Stimulated activated CD4-positive, alpha-beta T cell treated with anti-CD3 and anti-CD28 coated beads, Interleukin-12 subunit alpha, Interleukin-12 subunit beta, amount 100 ng/mL, for 48 hours (primary cell): ENCODE measurements at places on chromosomes 3 and 15.

DNA sequence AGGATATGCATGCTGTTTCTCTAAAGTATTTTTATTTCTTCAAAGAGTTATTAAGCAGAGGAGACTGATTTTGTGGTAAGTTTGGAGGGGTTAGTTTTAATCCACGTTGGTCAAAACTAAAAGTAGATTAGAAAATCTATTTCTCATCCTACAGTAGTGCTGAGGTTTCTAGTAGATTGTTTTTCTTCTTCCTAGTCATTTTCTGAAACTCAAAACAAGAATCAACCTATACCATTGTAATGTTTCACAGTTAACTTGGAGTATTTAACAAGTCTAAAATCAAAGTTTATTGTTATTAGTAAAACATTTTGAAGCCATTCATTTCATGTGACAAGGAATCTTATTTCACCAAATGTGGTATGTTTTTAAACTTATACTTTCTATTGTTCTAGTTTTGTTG, 57.9 kb downstream of the RBM6 start:
- DNase-seq: no peak

GRCh38 chr15:96046620-96047240, 283.8 kb upstream of the NR2F2 start:
- DNase-seq: no peak

- no peak for DNase-seq
These were observed 29.8 kb downstream of the ANP32A start for GRCh38 chr15:68790910-68791309.

DNA sequence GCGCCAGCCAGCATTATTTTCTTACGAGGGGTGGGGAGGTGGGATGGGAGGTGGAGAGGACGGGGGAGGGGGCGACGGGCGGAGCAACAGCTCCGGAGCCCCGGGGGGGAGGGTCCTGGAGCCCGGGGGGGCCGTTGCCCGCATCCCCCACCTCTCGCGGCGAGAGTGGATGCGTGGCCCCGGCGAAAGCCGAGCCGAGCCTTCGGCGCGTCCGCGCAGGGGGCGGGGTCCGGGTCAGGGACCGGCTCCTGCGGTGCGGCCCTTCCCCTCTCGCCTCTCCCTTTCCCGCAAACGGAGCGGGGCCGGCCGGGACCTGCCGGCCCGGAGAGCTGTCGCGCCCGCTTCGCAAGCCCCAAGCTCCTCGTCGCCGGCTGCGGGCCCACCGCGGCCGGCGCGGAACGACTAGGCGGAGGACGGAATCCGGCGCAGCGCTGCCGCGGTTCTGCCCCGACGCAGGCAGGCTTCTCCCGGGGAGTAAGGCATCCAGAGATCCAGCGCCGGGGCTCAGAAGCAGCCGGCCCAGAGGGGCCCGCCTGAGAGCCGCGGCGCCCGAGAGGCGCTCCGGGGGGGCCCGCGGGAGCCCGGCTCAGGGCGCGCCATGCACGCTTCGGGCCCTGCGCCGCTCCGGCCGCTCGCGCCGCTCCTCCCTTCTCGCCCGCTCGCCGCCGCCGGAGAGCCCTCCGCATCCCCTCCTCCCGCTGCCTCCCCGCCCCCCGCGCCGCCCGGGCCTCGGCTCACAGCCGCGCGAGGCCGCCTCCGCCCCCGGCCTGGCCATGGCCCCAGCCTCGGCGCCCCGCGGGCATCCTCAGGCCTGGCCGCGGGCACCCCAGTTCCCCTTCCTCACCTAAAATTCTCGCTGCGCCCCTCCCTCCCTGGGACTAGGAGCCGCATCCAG, 459 bp upstream of the ADCY5 start:
- no peak for DNase-seq

- DNase-seq: no peak
These were observed 63.0 kb upstream of the CFAP161 start for GRCh38 chr15:81071120-81071519.

DNA sequence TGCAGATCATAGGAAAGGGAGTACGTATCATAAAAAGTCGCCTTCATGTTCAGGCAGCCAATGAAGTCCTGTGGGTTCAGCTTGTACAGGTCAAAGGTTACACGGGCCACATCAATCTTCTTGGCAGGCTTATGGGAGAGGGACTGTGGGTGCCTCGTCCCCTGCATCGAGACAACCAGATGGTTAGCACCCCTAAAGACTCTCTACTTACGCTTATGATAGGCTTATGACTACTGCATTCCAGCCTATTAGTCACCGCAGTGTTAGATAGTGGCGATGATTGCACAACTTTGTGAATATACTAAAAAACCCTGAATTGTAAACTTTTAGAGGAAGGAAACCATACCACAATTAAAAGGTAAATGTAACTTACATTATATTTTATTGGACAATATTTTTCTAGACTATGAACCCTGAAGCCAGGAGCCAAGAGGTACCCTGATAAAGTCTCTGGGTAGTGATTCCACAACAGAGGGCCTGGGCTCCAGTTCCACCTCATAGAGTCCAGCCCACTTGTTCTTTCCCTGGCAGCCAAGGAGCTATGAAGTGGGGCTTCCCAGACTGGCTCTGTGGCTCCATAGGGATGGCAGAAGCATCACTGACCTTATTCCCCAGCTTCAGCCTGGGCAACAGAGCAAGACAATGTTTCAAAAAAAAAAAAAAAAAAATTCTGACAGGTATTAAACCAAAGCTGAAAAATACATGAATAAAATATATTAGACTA, 2.5 kb upstream of the FANCD2 start:
- no peak for DNase-seq

- DNase-seq: no peak
These were observed 18.0 kb upstream of the CLEC3B start for GRCh38 chr3:45008117-45008516.

GRCh38 chr3:186520431-186520830, 23.7 kb downstream of the CRYGS start:
- DNase-seq: no peak

DNA sequence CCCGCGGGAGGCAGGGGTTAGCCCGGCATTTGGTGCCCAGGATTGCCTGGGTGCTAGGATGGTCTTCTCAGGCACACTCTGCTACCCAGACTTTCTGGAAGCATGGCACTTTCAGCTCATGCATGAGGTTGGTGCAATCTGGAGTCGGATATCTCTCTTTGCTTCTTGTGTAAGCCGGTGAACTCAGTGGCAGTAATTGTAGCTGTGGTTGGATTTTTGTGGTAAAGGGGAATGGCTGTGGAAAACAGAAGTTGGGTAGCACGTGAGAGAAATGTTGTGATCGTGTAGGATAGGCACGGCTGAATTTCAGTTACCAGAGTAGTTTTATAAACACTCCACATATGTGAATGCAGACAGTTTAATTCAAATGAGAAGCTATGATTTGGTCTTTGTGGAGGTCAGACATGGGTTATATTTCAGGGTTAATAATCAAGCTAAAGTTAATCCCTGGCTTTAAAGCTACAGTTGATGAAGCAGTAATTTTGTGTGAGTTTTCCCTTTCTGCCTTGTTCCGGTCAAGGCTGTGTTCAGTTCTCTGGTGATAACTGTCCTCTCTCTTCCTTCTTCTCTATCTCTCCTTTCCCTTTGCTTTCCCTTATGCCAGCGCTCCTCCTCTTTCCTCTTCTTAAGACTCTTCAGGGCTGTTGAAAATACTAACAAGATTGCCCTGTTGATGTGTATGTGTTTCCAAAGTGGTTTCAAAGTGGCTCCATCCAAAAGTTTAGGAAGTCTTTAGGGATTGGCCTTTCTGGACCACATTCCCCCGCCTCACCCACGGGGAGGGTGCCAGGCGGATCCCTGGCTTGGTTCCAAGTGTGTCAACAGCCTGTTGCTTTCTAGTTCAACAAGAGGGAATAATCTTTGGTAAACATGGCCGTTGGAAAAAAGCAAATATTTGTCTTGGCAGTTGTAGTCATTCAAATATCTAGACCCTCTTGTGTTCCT, 404.6 kb upstream of the C2CD4B start:
- DNase-seq: no peak

DNA sequence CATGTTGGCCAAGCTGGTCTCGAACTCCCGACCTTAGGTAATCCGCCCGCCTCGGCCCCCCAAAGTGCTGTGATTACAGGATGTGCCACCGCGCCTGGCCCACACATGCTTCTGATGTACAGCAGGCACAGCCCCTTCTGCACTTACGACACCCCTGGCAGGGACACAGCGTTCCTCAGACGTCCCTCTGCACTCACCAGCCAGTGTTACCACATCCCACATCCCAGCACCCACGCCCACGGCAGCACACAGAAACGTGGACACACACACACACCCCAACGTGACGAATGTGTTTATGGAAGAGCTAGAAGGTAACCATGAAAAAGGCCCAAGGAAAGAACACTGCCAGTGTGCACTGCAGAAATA, 576 bp upstream of the RPAP1 start:
- DNase-seq: no peak

DNA sequence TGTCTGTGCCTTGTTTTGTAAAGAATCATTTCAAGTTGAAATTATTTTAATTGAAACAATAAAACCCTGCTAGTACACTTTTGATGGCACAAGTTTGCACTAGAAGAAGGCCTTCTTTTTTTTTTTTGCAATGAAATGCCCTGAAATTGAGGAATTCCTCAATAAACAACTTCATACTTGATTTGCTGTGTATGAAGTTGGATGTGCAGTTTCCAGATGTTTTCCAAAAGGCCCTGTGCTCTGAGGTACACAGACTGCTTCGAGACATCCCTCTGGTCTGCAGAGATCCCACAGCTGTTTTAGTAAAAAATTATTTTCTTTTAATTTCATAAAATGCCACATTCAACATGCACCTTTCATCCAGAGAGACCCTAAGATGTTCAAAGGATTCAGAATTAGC, 48.9 kb downstream of the HES1 start:
- no peak for DNase-seq

DNA sequence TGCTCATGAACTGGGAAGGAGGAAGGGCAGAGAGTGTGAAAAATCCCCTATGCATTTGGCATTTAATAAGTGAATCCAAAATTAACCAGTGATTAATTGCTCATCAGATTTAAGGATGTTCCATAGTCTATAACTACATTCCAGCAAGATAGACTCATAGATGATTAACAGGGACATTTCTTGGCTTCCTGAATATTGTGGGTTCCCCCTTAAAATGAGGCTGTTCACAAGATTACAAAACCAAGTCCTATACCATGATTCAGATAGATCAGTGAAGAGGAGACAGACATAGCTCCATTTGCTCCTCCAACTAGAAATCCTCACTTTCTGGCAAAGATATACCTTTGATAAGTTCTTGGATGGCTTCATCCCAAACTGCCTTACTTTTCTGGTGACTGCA, 15.4 kb downstream of the RASGRP1 start:
- DNase-seq: no peak

- no peak for DNase-seq
These were observed 21.6 kb upstream of the DUSP7 start for GRCh38 chr3:52077925-52078324.

- no peak for DNase-seq
These were observed 4.8 kb upstream of the TCF12 start for GRCh38 chr15:56913670-56914069.

GRCh38 chr15:55499151-55499550, 8.9 kb downstream of the DNAAF4 start:
- no peak for DNase-seq
